ENCODE measurements at places on chromosomes 2 and 18. TPM values are rescaled to one million over a fixed set of nuclear protein-coding genes. Genes with fewer than 3 reads are reported as not detected.

GRCh38 chr2:241741016-241741415, 6.6 kb downstream of the D2HGDH start:
- DNase-seq, result peak; percentile 32

DNA sequence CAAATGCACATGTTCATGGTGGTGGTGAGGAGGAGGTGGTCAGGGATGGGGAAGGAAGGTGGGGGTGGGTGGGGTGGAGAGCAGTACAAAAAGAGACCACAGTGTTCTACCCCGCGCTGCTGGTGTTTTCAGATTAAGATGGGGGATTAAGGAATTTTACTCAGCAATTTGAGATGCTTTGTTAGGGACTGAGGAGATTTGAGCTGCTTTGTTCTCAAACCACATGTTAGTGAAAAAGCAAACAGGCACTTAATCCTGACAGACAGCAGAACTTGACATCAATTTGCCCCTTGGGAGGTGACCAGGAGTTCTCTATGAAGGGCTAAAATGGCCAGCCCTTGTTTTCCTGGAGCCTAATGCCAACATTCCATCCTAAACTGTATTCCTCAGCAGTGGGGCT, 244.5 kb downstream of the MEIS1 start:
- no peak for DNase-seq

DNA sequence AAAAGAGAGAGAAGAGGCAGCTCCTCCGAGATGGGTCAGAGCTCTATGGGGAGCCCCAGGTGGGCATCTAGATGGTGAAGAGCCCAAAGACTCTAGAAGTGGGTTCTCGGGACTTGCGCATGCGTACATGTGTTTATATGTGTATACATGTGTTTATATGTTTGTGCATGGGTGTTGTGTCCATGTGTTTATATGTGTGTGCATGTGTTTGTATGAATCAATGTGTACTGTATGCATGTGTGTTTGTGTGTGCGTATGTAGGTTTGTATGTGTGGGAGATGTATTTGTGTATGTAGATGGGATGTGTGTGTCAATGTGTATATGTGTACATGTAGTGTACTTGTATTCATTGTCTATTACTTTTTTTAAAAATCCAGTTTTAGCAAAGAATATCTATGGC, 25.6 kb downstream of the DNPEP start:
- DNase-seq, result no peak

- DNase-seq, result no peak
These were observed 181.1 kb downstream of the SOCS6 start for GRCh38 chr18:70469916-70470315.

DNA sequence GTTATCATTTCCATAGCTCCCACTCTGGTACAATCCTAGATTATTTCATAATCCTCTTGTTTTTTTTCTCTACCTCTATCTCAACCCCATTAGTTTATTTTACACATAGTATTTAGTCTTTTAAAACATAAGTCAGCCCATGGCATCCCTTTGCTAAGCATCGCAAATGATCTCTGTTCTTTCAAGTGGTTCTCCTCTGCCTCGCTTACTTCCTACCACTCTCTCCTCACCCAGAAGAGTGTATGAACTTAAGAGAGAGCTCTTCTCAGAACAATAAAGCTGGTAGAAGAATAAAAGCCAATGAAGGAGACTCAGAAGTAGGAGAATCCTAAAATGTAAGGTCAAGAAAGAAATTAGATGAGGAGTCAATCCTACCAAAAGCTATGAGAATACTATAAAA, 12.2 kb upstream of the ITPRID2 start:
- no peak for DNase-seq

DNA sequence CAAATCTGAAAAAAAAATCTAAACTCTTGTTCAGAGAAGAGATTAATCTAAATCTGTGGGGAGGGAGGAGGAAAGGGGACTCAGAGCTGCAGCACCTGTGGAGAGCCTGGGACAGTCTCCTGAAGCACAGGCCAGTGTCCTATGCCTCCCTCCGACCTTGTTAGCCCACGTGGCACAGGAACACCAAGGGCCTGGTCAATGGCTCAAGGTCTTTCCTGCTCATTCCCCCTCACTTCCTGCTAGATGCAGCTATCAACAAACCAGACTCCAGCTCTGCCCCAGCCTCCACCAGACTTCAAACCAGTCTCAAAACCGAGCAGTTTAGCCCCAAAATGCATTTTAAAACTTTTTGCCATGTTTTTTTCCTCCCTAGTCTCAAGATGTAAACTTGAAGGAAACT, 20.1 kb upstream of the SULT1C3 start:
- no peak for DNase-seq

DNA sequence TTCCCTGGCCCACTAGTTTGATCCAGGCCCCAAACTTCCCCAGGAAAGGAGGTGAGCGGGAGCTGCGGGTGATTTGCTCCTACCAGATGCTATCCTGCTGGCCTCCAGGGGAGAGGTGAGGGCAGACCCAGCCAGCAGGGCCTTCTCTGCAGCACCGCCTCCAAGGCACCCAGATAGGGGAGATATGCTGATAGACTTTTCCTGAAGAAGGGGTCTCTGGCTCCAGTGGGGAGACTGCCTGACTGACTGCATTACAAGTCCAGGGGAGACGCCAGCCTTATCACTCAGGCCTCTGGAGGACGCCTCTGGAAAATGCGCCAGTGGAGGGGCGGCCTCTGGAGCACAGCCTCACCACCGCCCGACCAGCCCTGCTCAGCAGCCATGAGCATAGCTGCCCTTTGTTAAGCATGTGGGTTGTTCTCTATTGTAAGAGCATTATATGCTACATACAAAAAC, 60.6 kb upstream of the SMAD7 start:
- no peak for DNase-seq

GRCh38 chr2:236612737-236613136, 43.1 kb downstream of the ACKR3 start:
- DNase-seq, result no peak

- DNase-seq, result no peak
These were observed 118.0 kb upstream of the MSTN start for GRCh38 chr2:190180313-190181122.

DNA sequence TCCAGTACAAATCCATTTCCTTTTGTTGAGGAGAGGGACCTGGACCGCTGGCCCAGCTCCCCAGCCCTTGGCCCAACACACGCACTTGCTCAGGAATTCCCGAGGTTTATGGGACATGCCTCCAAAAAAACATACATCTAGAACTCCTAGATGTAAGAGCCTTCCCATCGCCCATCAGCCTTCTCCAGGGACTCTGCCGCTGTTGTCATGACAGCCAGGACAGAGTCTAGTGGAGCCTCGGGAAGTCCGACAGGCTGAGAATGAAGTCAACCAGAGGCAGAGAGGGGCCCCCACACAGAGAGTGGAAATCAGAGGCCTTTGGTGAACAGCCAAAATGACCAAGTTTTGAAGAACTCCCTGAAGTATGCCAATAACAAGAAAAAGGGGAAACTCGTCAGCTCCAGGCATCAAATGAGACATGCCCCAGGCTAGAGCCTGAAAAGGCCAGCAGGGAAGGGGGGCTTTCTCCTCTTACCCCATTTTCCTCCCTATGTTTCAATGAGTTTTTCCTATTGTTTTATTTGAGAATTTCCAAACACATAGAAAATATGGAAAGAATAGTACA, 43.2 kb upstream of the CAB39 start:
- DNase-seq, result no peak

DNA sequence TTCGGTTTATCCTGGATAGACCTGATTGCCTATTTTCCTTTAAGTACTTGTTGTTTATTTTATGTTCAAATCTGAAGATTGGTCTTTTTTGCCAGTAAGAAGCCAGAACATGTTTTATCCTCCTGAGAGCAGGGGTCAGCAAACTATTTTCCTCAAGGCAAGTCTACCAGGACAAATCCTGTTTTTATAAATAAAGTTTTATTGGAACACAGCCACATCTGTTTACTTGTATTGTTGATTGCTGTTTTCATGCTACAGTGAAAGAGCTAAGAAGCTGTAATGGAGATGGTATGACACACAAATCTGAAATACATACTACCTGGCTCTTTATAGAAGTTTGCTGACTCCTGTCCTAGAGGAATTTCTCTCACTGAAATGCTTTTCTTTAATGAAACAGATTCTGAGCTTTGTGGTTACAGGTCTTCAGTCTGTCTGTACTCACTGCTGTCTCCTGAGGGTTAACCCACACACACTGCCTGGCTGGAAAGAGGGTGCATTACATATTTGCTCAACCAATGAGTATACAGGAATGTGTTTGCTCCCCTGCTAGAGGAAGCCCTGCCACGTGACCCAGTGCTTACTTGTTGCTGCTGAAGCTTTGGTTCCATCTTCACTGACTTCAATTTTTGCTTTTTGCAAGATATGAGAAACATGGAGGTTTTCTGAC, 22.6 kb downstream of the MRPL44 start:
- DNase-seq, result no peak

GRCh38 chr18:51666763-51667191, 469.3 kb upstream of the MEX3C start:
- DNase-seq, result no peak

- no peak for DNase-seq
These were observed 51.3 kb downstream of the ANKMY1 start for GRCh38 chr2:240506406-240507059.

DNA sequence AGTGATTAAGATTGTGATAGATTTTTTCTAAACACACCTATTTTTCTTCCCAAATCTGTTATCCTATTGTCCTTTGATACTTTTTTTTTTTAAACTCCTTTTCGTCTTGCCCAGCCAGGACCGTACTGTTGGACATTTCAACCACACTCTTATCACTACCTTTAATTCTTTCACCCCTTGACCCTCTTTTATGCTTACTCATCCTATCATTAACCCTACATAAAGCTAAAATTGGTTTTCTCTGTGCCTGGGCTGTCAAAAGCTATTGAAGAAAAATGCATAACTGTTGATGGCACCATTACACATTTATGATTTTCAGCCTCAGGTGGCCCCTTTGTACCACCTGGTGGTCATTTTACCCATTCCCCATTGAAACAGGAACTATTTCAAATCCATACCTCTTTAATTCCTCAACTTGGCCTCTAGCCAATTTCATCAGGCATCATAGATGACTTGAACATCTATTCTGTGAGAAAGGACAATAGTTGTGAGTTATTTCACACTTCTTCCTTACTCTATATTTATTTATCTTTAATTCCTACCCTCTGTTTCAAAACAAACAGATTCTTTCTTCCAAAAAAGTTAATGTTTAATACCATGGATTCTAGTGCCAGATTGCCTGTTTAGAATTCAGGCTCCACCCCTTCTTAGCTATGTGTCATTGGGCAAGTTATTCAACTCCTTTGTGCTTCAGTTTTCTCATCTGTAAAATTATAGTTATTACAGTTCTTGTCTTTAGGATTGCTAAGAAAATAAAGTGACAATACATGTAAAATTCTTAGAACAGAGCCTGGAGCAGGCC, 258.6 kb downstream of the CAMKMT start:
- peak; percentile 90 for DNase-seq

DNA sequence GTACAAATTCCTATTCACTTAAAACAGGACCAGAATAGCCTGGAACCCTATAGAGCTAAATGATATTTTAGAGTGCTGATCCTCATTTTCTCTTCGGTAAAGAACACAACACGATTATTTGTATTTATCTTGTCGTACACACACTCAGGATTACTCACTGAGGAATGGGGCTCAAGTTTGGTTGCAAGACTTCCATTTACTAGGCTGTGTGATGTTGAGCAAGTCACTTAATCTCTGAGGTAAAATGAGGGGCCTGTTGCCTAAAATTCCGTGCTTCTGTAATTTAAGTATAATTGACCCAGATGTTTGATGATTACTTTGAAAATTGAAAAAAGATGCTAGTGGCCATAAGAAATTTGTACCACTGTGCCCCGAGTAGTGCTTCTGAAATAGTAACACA, 42.6 kb upstream of the MAP4K3 start:
- no peak for DNase-seq

DNA sequence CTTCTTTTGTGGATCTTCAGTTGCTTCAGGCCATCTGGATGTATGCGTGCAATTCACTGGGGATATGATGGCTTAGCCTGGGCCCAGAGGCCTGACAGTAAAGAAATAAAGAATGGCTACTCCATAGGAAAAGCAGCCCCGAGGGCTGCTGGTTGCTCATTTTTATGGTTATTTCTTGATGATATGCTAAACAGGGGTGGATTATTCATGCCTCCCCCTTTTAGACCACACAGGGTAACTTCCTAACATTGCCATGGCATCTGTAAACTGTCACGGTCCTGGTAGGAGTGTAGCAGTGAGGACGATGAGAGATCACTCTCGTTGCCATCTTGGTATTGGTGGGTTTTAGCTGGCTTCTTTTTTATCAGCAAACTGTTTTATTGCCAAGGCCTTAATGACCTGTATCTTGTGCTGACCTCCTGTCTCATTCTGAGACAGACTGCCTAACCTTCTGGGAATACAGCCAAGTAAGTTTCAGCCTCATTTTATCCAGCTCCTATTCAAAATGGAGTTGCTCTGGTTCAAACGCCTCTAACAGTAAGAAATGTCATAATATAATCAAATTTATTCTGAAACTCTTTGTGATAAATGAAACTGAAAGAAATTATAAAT, 60.5 kb downstream of the DSEL start:
- no peak for DNase-seq

- no peak for DNase-seq
These were observed 17.8 kb upstream of the KLF7 start for GRCh38 chr2:207183506-207183905.

- DNase-seq, result peak; percentile 38
These were observed 28.0 kb upstream of the SCYGR1 start for GRCh38 chr2:227415538-227416424.

GRCh38 chr2:191382801-191383200, 137.6 kb downstream of the MYO1B start:
- no peak for DNase-seq

GRCh38 chr18:79586436-79587225, 93.0 kb upstream of the CTDP1 start:
- DNase-seq, result no peak

- DNase-seq, result no peak
These were observed 26.2 kb downstream of the ADI1 start for GRCh38 chr2:3492951-3493614.

Gene IL1RL2
- total RNA-seq, result not detected

Gene TUBA4B
- total RNA-seq, result not detected
